Epithelial cell of proximal tubule (primary cell): ENCODE measurements at places on chromosomes 11 and 22. TPM values are rescaled to one million over a fixed set of nuclear protein-coding genes. Genes with fewer than 3 reads are reported as not detected.

The DSCAML1 gene
- total RNA-seq, result 0.29 and 4.0 TPM in 2 replicates

- no peak for DNase-seq
These were observed 9.1 kb upstream of the TBC1D22A start for GRCh38 chr22:46753360-46753759.

The TPBGL gene
- not detected in 2 replicates for total RNA-seq

The CLTCL1 gene
- 4.3 and 5.3 TPM in 2 replicates for total RNA-seq

The OR4P4 gene
- not detected in 2 replicates for total RNA-seq

GRCh38 chr22:44620129-44620840 lies 81.7 kb upstream of the PRR5 start:
- DNase-seq, result no peak

DNA sequence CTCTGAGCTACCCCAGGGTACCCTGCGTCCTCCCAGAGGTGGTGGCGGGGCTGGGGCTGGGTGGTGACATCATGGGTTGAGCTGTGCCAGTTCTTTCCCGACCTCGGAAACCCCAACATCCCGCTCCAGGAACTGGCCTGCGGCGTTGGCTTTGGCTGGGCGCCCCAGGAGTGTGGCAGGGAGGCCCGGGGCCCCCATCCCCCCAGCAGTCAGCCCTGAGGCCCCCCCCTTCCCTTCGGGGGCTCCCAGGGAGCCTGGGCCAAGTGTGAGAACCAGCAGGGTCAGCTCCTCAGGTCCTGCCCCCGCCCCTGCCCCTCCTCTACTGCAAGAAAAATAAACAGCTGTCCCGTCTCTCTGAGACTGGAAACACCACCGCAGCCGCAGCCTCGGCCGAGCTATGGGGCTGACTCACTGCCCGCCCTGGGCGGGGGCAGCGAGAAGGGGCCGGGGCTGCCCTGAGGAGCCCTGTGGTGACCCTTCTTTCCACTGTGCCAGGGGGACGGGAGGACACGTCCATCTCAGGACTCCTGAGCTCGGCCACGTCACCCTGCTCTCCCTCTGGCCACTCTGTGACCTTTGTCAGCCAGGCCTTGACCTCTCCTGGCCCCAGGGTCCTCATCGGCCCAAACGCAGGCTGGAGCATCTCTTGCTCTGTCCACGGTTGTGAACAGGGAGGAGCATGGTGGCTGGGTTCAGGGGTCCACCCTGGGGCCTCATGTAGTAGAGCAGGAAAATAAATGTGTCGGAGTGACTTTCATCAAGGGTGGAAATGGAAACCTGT lies 73.4 kb downstream of the WNT7B start:
- no peak for DNase-seq

The APOA4 gene
- not detected in 2 replicates for total RNA-seq

DNA sequence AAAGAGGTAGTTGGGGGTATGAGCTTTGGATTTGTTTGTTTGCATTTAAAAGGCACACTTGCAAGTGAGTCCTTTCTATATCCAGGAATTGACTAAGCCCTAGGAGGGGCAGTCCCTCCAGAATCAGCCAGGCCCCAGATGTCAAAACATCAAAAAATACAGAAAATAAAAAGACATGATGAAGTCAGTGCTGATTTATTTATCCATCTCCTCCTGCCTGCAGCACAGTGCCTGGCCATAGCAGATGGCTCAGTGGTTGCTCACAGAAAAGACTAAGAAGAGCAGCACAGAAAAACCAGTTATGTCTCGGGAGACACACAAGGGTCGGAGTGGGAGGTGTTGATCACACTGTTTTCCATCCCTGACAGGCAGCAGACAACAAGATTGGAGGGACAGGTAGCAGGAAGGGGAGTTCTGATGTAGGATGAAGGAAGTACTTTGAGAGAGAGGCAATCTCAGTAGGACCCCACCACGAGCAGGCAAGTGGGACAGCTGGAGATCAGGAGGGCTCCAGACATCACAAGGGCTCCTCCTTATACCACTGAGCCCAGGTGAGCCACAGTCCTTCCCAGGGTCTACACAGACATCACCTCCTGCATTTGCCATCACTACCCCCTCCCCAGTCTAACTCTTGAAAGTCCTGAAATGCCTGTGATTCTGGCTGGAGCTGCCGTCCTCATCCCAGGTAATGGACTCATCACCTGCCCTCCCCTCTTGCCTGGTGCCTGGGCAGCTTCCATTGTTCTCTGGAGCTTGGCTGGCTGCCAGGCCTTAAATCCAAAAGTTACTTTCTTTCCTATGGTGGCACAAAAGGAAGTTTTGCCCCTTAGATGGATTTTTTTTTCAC lies 32.3 kb downstream of the TMPRSS5 start:
- no peak for DNase-seq

- DNase-seq, result no peak
These were observed 601.1 kb downstream of the JRKL start for GRCh38 chr11:96990914-96991313.
